ENCODE measurements at places on chromosomes 3 and 15.

- DNase-seq: no peak
Measured at GRCh38 chr3:162538491-162538890, 1041.9 kb downstream of the OTOL1 start.

DNA sequence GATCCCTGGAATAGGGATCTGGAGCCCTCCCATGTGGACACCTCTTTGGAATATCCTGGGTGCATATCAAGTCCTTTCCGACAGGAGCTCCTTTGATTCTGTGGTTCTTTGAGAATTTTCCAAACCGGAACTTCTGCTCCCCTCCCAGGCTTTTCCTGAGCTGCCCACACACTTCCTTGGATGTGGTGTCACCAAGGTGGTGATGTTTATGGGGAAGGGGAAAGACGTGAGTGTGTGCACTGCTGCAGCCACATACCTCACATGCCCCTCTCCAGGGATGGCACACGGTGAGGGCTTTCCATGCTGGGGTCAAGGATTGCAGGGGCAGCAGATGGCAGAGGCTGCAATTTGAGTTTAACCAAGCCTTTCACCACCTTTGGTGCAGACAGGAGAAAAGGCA lies 27.9 kb upstream of the PSTPIP1 start:
- DNase-seq: no peak

- DNase-seq: no peak
Measured at GRCh38 chr3:73423116-73423515, 201.6 kb downstream of the PDZRN3 start.

- no peak for DNase-seq
Measured at GRCh38 chr3:37916685-37917084, 55.0 kb downstream of the CTDSPL start.

DNA sequence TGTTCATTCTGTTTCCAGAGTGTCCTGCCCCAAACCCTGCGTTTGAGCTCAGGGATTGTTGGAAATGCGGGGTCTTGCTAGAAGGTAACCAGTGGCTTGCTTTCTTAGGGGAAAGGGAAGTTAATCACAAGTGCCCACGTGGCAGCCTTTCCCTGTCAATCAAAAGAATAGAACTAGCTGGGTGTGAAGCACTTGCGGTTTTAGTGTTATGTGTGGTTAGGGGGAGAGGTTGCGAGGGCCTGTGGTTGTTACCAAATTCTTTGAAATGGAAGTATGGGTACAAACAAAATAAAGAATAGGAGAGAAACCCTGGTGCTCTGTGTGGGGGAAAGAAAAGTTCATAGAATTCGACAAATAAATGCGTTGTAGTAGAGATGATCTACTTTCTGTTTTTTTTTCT lies 67.6 kb downstream of the FNDC3B start:
- peak; percentile 42 for DNase-seq

DNA sequence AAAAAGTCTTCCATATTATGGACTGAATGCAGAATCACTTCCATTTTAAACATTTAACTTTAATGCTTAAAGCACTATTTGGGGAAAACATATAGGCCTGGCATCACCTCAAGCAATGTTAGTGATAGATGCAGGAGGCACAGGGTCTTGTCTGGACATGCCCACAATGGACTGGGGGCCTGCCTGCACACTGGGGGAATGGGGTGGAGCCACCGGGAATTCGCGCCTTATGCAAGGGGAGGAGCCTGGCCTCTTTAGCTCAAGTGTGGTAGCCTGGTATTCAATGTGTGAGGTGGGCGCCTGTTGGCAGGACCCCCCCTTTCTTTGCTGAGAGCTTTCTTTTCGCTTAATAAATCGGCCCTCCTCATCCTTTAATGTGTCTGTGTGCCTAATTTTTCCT lies 29.9 kb downstream of the ACKR4 start:
- no peak for DNase-seq

GRCh38 chr3:66729687-66730393 lies 229.0 kb upstream of the LRIG1 start:
- DNase-seq: no peak

GRCh38 chr3:157388976-157389375 lies 47.7 kb upstream of the PTX3 start:
- no peak for DNase-seq

DNA sequence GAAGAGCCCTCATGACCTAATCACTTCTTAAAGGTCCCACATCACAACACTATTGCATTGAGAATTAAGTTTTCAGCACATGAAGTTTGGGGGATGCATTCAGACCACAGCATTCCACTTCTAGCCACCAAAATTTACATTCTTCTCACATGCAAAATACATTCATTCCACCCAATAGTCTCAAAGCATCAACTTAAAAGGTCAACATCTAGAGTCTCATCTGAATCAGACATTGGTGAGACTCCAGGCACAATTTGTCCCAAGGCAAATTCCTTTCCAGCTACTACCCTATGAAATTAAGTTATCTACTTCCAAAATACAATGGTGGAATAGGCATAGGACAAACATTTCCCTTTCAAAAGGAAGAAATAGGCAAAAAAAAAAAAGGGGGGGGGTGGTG lies 64.9 kb downstream of the PLSCR2 start:
- no peak for DNase-seq

- no peak for DNase-seq
Measured at GRCh38 chr15:85151145-85151544, 169.5 kb downstream of the PDE8A start.

All from activated CD4-positive, alpha-beta T cell treated with anti-CD3 and anti-CD28 coated beads, Interleukin-2, amount 50 U/mL, for 4 hours (primary cell).